ENCODE measurements at places on chromosomes 2 and 18.

- DNase-seq: no peak
Measured at GRCh38 chr2:4951368-4951767, 740.8 kb upstream of the SOX11 start.

DNA sequence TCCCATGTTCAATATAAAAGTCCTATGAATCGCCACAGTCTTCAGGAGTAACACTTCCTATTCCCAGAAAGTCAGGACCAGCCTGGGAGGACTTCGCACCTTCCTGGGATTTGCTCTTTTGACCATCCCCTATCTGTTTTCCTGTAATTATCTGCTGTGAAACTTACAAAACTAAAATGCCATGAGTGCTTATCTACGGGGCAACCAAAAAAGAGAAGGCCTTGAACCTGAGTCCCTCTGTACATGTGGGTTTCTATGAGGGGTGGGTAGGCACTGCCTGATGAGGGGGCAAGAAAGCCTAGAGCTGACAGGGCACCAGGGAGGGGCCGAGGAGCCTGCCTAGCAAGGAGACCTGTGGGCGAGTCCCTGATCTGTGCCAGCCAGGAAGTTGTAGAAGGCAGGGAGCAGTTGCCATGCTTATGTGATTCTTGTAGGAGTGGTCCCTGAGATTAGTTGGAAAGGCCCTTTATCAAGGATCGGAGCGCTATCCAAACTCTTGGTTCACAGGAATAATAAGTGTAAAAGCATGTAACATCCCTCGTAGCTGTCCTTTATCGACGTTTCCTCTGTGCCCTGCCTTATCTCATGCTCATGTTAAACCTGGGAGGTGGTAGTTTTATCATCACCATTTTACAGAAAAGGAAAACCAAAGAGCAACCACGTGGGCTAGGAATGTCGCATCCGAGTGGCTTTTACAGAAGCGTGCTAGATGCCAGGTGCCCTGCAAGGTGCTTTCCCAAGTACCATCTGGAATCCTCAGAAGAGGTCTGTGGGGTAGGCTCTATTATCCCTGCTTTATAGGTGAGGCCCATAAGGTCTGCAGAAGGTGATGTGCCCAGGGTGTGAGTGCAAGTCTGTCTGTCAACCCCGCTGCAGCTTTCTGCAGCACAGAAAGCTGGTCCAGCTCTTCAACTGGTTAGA lies 111.8 kb downstream of the B3GNT2 start:
- no peak for DNase-seq

DNA sequence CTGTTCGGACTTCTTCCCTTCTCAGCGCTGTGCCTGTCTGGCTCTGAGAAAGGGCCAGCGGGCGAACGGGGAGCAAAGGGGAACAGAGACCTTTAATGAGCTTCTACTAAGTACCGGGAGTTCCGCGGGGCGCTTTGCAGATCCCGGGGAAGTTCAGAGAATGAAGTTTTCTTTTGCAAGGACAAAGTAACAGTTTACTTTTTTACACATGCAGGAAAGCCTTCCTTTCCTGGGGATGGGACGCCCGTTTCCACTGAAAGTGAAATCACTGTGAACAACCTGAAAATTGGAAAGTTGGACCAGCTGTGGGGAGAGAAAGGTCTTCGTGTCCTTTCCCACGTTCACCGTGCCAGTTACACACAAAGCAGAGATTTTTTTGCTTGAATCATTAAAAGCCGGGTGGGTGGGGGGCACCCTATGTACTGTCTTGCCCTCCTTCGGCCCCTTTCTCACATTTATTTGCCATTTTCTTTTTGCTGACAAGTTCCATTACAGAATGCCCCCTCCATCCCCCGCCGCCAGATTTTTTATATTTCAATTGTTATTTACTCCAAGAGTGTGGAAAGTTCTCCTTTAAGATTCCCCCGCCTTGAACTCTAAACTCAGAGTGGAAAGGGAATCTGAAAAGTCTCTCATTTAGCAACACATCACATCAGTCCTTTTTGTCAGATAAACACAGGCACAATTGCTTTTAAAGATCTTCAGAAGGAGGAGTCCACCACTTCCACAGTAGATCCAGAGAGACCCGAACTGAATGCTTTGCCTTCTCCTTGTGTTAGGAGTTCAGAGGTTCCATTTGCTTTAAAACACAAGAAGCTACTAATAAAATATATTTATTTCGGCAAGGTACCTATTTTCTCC lies 1.1 kb upstream of the FN1 start:
- DNase-seq: peak; percentile 8

DNA sequence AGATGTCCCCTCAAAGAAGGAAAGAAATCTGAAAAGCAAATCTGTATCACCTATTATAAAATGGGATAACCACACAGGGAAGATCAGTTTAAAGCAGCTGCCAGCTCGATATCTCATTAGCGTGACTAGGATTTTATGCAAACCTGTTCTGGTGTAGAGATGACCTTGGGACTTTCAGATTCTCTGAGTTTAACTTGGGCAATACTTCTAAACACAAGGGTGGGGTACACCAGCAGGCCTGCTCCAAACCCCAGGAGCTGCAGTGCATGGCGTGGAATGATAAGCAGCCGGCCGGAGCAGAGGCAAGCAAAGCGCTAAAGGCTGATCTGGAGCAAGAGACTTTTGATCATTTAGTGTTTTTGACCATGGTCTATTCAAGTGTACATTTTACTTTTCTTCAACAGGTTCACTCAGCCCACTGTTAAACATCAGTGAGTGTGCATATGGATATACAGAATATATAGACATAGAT lies 4.7 kb downstream of the SERTAD2 start:
- DNase-seq: no peak

DNA sequence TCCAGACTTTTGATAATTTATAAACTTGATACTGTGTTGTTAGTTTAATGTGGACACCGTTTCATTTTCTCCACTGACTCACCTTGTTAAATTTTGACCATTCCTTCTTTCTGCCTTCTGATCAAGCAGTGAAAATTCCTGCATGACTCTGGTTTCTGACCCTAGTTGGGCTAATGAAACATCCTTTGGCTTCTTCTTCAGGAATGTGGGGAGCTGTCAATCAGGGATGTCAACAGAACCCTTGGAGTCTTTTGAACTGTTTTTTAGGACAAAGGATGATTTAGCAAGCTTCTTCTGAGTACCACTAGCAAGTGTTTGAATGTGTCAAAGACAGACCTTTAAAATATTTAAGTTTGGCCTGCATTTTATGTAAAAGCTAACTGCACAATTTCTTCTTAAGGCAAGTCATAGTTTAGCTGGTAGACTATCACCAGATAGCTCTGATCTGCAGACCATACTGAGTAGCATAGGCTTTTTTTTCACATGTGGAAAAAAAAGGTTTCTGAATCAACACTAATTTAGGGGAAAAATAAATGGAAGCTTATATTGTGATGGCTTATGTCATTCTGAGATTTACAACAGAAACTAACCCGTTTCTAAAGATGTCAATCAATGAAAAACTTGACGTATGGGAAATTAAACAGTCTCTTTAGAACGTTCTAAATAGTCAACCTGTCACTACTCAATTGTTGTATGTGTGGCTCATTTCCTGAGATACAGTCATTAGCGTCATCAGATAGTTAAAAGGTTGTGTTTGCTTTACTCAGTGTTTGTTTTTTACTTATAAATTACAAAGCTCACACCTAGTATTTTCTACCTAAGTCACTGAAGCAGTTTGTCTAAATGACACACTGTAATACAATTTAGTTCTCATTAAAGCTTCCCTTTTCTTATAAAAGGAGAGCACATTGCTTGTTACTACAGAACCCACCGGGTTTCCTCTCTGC lies 311.4 kb downstream of the PTPRM start:
- DNase-seq: no peak

DNA sequence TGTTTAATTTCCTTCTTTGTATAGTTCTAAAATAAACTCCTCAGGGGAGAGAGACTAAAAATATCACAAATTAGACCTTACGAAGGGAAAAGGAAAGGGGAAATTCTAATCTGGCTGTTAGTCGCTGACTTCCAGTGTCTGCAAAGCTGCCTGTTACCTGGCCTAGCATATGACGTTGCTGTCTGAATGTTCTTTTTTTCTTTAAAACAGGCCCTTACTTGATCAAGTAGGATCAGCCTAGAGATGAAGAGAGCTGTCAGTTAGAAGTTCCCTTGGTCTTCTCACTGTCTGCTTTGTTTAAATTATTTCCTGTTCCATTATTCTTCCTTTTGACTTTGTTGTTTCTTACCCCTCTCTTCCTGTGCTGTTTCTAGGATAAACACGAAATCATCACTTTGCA lies 11.2 kb downstream of the NCK2 start:
- DNase-seq: no peak

DNA sequence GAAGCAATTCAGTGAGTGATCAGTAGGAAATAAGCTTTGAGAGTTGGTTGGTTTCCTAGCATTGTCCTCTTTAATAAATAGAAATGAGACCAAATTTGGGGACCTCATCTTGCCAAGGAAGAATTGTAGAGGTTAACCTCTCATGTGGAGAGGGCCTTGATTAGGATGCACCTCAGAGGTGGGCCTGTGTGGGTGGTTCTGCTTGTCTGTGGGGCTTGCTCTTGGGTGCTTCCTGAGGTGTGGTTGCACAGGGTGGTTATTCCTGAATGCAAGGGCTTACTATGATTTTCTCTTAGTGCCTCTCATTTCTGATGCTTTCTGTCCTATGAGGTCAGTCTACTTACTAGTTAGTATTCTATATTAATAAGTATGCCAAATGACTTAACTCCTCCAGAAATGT lies 89.6 kb upstream of the MGAT5 start:
- no peak for DNase-seq

- DNase-seq: no peak
Measured at GRCh38 chr2:197097578-197098366, 171.3 kb upstream of the PGAP1 start.

DNA sequence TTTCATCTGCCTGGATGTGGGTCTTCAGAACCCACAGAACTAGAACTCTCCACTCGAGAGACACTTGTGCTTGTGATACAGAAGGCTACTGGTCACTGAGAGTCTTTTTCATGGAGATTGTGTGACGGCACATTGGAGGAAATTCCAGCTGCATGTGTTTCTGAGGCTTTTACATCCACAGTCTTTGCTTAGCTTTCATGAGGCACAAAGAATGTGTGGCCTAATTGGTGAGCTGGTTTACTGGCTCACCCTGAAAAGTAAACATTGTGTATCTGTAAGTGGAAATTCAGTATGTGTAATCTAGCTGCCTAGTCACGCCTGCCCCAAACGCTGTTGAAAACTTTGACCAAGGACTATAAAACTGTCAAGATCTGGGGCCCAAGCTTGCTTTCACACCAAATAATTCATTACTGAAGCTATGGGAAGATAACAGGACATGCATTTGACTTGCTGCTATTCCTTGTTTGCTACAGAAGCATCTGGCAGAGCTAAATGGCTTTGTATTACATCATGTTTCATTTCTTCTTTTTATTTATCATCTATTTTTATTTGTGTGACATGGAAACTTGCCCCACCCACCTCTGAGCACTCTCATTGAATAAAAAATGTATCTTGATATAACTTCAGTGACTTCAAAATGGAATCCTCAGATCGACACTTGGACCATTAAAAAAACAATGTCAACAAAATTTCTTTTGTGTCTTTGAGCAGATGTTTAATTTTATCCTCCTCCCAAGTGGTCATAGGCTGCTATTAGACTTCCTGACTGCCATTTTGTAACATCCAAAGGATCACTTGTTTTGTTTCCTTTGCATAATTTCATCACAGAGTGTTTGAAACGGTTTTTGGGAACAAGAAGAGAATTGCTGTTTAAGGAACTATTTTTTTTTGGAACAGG lies 80.2 kb downstream of the EFEMP1 start:
- DNase-seq: no peak

DNA sequence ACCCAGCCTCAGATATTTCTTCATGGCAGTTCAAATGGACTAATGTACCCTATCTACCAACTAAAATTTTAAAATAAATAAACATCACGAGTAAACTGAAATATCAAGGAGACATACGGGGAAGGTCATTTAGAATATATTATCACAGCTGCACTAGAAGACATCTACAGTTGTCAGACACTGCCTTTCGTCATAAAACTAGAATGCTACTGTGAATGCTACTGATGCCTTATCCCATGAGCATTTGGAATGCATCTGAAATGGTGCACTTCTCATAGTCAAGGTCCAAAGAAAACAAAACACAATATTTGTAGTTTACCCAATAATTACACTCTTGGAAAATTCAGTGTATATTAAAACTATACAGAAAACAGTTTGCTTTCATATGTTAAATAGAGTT lies 165.2 kb downstream of the MREG start:
- no peak for DNase-seq

DNA sequence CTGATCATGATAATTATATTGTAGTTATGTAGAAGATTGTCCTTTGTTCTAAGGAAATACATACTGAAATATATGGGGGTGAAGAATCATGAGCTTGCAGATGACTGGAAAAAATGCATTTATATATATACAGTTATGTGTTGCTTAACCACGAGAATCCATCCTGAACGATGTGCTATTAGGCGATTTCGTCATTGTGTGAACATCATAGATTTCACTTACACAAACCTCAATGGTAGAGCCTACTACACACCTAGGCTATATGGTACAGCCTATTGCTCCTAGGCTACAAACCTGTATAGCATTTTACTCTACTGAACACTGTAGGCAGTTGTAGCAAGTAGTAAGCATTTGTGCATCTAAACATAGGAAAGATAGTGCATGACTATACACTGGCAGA lies 2.6 kb upstream of the ACAA2 start:
- DNase-seq: no peak

DNA sequence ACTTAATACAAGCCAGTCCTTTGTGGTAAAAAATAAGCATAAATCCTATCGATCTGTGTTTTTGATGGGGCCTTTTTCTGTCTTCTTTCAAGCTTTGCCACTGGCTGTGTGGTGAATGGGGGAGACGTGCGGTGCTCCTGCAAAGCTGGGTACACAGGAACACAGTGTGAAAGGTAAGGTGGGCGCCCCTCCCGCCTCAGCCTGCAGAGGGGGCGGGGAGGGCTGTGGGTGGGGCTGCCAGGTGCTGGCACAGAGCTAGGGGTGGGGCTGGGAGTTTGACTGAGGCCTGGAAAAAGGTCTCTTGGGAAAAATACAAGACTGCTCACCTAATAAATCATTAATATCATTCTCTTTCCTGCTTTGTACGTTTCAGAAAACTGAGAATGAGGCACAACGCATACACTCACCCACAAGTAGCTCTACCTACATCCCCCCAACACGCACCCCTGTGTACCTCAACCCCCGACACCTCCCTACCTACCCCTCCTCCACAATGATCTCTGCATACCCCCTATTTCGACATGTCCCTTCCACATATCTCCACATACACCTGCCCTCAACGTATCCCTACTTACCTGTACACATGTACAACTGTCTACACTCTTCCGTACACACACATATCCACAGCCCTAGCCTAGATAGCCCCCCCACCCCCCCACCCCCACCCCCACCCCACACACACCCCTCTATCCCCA lies 129.7 kb upstream of the TTC39C start:
- DNase-seq: no peak

GRCh38 chr2:230444832-230445231 lies 28.8 kb downstream of the SP100 start:
- DNase-seq: no peak

DNA sequence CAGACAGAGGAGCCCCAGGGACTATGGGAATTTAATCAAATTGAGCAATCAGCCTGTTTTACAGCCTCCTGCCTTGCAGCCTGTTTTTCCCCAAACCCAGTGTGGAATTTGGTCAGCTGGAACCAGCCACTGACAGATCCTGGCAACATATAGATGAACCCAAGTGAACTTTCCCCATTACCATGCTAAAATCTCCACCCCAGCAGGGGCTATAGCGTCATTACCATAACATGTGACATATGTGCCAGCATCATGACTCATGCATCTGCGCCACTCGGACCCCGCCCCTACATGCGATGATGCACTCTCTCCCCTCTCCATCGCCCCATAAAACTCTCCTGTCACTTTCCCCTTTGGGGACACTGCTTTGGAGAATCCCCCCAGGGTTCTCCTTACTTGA lies 17.3 kb upstream of the FEZ2 start:
- DNase-seq: no peak

- no peak for DNase-seq
Measured at GRCh38 chr18:23824240-23824639, 135.0 kb downstream of the LAMA3 start.
